ENCODE measurements at places on chromosomes 5 and 9.

- DNase-seq: no peak
Measured at GRCh38 chr9:19677924-19678323, 110.9 kb downstream of the SLC24A2 start.

GRCh38 chr5:4363045-4363444 lies 767.4 kb downstream of the IRX1 start:
- DNase-seq: no peak

DNA sequence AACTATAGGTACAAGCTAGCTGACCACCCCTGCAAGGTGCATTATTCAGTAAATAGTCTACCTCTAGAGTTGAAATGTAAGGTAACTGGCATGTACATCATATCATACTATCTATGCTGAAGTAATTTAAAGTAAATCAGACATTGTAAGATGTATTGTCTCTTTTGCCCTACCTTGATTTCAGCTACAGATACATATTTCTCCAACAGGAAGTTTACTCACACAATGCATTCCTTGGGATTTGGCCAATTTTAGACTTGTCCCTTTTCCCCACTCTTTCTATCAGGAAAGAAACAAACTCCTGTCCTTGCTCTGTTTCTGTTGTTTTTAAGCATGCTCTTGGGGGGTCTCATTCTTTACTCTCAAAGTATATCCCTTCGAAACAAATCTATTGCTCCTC lies 58.5 kb upstream of the TSLP start:
- DNase-seq: no peak

DNA sequence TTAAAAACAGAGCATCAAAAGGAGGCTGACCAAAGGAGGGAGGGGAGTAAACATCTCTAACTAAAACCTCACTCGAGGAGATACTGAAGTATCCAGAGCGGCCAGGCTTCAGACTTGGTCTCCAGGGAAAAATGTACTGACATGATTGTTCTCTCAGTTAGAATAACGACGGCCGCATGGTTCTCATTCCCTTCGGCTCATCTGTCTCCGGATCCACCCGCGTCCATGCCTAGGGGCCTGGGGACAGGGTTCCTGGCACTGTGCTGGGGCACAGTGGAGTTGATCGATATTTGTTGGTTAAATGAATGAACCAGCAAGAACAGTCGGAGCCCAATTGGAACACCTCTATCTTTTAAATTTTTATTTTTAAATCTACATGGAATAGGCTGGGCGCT lies 167.1 kb upstream of the PHYKPL start:
- no peak for DNase-seq

GRCh38 chr5:159969966-159970365 lies 39.0 kb upstream of the TTC1 start:
- no peak for DNase-seq

- DNase-seq: no peak
Measured at GRCh38 chr5:109485030-109485429, 75.3 kb upstream of the PJA2 start.

DNA sequence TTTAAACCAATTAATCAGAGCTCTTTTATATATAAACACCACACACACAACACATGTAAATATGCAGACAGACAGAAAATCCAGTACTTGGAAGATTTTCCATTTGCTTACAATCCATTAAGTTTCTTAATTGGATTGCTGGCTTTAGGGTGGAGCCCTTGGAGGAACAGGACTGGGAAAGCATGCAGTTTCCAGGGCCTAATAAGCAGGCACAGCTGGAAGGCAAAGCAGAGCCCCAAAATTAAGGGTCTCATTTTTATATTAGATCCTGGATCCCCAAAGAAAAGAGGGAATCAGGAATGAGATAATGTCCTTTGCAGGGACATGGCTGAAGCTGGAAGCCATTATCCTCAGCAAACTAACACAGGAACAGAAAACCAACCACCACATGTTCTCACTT lies 13.1 kb upstream of the SMC2 start:
- no peak for DNase-seq

- DNase-seq: no peak
Measured at GRCh38 chr5:75510836-75511434, 494 bp downstream of the CERT1 start.

DNA sequence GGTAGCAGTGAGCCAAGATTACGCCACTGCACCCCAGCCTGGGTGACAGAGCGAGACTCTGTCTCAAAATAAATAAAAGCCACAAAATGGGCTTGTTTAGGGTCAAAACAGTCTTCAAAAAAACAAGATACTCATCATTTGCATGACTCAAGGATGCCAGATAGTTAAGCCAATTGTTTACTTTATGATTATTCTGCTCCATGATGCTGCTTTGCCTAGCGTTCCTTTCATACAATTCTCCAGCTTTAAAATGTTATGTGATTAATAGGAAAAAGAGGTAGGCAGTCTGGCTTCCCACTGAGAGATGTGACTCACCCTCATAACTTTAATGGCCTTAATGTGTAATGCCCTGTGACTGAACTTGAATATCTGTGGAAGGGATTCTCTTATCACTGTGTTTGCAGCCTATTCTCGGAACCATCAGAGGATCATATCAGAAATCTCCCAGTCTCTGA lies 364.6 kb upstream of the TRPC7 start:
- peak; percentile 78 for DNase-seq

DNA sequence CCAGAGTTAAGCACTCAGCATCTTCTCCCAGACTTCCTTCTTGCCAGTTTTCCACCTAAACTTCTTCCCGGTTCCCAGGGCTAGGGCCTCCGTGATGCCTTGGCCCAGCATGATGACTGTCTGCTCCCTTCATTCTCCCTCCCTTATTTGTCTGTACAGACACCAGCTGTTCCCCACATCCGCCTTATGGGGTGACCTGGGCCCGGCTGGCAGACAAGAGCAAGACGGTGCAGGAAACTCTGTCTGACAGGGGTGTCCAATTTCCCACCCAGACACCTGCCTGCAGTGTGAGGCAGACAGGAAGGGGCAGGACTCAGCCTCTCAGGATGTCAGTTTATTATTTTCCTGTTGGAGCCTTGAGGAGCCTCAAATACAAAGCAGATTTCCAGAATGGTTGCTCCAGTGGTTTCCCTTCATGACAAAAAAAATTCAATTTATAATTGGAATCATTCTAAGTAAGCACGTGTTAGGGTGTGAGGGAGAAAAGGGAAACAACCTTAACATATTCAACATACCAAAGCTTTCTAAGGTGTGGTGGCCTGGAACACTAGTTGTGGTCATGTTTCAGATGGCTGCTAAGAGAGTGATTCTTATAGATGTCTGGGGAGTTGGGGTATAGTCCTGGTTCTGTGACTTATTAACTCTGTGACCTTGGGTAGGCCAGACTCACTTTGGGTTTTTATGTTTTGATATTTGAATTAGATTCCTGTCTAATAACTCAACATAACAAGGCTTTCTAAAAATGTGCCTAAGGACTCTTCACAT lies 234.5 kb downstream of the PAPPA start:
- DNase-seq: no peak

DNA sequence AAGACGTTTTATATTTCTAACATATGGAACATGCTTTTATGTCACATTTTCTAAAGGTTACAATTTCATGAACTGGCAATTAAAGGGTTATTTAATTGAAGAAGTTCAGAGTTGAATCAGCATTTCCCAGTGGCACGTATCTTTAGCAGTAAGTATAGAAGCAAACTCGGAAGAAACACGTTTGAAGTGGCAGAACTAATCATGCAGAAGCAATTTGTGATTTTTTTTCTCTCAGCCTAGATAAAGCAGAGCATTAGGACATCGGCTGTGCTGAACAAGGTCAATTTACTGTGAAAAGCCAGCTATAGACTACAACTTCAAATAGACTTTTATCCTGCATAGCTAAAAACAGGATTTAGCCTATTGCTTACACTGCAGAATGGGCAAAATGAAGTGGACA lies 104.7 kb downstream of the ISL1 start:
- no peak for DNase-seq

GRCh38 chr9:97755618-97756267 lies 58.6 kb upstream of the XPA start:
- no peak for DNase-seq

DNA sequence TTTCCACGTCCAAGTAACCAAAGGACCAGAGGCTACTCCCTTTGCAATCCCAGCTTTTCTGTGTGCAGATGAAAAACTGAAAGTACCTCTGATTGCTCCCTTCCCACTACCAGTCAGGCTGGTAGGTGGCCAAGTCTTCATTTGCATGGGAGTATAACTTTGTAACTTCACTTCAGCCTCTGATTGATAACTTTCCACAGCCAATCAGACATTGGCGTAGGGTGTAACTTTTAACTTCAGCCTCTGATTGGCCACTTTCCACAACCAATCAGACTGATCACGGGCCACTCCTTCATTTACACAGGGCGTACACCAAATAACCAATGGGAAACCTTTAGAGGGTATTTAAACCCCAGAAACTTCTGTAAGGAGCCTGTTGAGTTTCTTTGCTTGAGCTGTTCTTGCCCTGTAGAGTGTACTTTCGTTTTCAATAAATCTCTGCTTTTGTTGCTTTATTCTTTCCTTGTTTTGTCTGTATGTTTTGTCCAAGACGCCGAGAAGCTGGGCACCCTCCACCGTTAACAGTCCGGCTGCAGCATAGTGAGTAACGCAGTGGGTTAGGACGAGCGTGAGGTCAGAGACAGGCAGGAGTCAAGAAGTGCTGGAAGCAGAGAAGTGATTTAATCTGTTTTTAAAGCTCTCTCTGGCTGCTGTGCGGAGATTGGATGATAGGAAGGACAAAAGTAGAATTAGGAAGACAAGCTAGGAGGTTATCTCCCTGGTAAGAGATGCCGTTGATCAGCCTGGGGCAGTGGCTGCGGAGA lies 3.5 kb upstream of the EXOSC2 start:
- no peak for DNase-seq

- DNase-seq: no peak
Measured at GRCh38 chr5:149924486-149924885, 20.1 kb downstream of the PDE6A start.

DNA sequence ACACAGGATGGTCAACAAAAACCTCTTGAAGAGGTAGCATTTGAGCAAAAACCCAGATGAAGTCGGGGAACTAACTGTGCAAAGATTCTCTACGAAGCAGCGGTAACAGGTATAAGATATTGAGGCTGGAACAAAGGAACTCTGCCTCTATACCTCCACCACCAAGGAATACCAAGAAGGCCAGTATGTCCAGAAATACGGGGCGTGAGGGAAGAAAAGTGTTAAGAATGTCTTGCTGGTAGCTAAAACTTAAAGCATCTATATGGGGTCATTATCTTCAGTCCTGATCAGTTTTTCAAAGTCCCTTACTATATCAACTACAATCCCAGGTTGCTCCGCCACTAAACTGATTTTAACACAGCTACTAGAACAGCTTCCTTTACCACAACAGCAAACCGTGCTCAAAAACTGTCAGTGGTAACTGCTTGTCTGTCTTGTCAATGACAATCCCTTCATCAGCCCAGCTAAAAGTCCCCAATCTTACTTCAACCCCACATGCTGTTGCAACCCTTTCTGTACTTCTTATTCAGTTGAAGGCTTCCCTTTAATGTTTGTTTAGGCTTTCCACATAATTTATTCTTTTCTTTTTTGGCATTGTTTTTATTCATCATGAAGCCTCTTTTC lies 9.4 kb downstream of the PAM start:
- DNase-seq: no peak

- DNase-seq: no peak
Measured at GRCh38 chr9:116480700-116481099, 206.4 kb upstream of the TRIM32 start.

Measured in SW 1271 (cell line).